ENCODE measurements at places on chromosomes 3 and 15.

- no peak for DNase-seq
These were observed 23.6 kb upstream of the KCNH8 start for GRCh38 chr3:19124752-19125151.

GRCh38 chr15:78306176-78306774 is 6.9 kb upstream of the SKIC8 start:
- DNase-seq: peak; percentile 63

DNA sequence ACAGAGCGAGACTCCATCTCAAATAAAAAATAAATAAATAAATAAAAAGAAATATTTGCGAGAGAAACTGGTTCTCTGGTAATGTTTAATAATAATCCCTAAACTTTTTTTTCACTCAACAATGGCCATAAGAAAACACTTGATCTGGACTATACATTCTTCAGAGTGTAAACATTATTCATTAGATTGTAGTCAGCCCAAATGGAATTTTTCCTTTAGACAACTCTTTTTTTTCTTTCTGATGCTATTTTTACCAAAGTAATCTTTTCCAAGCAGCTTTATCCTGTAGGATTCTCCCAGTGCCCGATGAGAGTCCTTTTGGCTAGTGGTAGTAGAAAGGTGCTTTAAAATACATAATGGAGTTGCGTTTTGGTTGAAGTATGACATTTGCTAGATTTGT is 90.4 kb downstream of the NEDD4 start:
- DNase-seq: no peak

GRCh38 chr15:66961407-66961884 is 104.0 kb upstream of the SMAD3 start:
- DNase-seq: no peak

DNA sequence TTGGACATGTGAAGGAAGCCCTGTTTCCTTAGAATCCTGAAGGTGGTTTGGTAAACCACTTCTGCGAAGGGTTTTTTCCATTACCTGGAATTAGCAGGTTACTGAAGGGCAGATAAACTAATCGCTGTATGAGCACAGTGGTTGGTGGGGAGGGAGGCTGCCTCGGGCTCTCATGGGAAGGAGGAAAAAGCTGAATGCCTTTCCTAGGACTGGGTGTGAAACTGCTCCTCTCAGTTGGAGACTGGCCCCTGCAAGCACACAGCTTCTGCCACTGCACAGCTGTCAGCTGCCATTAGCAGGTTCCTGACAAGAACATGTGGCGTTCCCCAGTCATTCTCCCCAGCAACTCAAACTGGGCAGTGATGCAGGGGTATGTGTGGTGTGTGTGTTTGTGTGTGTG is 376.3 kb downstream of the GAP43 start:
- DNase-seq: no peak

DNA sequence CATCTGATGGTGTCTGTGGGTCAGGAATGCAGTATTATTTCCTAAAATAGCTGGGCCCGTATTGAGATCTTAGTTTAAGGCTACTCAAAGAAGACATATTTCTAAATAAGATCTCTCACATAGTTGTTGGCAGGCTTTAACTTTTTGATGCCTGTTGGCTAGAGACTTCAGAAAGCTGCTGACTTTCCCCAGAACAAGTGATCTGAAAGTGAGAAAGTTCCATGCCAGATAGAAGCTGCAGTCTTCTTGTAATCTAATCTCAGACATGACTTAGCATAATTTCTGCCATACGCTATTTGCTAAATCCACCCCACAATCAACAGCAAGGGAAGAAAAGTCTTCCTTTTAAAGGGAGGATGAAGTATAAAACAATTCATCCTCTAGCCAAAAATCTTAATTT is 867.1 kb downstream of the IGSF11 start:
- no peak for DNase-seq

DNA sequence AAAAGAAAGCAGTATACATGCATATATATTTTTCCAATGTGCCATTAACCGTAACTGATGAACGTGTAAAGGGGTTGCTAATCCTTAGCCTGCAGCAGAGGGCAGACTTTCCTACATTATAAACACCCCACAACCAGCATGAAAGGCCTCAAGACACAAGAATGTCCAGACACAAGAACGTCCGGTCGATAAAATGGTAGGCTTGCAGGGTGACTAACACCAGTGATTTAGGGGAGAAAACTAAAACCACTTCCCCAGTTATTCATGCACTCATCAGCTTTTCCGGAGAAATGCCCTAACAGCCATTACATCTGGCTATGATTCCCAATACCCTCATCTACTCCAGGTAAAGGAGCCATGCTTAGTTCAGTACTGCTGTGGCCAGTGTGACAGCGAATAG is 57.4 kb downstream of the LRTM1 start:
- DNase-seq: peak; percentile 86

GRCh38 chr15:83766339-83766738 is 112.4 kb downstream of the ADAMTSL3 start:
- no peak for DNase-seq

GRCh38 chr15:63466378-63467192 is 37.8 kb upstream of the USP3 start:
- DNase-seq: peak; percentile 68

GRCh38 chr3:22010997-22011396 is 260.0 kb upstream of the ZNF385D start:
- DNase-seq: no peak

DNA sequence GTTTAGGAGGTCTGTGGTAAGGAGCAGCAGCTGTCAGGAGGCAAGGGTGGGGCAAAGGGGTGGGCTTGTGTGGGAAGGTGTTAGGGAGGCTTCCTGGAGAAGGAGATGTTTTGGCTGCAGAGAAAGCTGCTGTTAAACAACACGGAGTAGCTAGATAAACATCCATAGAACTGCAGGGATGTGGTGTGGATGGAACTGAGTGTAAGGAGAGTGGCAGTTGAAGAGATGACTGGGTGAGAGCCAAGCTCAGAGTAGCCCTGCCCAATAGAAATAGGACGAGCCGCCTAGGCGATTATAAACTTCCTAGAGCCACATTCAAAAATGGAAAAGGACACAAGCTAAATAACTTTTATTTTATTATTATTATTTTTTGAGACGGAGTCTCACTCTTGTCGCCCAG is 19.9 kb downstream of the RPLP1 start:
- DNase-seq: no peak

- DNase-seq: no peak
These were observed 6.5 kb downstream of the CHD2 start for GRCh38 chr15:92906563-92907081.

GRCh38 chr3:52313774-52314188 is 2.3 kb upstream of the DNAH1 start:
- no peak for DNase-seq

- DNase-seq: peak; percentile 55
These were observed 19.7 kb downstream of the ANKRD63 start for GRCh38 chr15:40263024-40263754.

GRCh38 chr3:88809993-88810392 is 297.4 kb upstream of the EPHA3 start:
- no peak for DNase-seq

DNA sequence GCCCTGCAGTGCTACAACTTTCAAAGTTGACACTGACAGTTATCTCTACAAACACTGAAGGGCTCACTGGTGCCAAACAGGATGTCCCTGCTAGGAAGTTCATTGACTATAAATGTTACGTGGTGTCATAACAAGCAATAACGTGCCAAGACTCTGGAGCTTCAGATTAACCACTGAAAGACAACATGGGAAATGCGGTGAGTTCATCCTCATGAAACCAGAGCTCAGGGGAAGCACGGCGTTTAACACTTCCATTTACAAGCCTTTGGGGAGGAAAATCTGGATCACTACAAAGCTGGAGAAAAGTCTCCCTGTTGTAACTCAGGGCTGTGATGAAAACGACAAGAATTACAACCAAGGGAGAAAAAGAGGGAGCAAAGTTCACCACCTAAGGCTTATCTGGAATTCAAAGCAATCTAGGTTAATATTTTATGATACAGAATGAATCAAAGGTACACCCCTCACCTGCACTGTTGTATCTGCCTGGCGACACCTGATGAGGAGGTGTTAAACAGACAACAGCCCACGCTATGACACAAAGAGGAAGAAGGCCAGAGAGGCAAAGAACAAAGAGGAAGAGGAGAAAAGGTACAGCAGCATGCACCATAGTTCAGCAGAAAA is 27.0 kb downstream of the SHQ1 start:
- DNase-seq: no peak

GRCh38 chr15:43799945-43800285 is at the start of gene SERINC4:
SERINC4 (minus strand) TSS chr15:43800220; CDS start chr15:43799986, 234 bp downstream.
- no peak for DNase-seq

- no peak for DNase-seq
These were observed 109.8 kb downstream of the RPL22L1 start for GRCh38 chr3:170760174-170760526.

GRCh38 chr3:127709320-127710060 is 36.7 kb downstream of the ABTB1 start:
- no peak for DNase-seq

- no peak for DNase-seq
These were observed 35.4 kb upstream of the CNTN6 start for GRCh38 chr3:1057436-1057835.

DNA sequence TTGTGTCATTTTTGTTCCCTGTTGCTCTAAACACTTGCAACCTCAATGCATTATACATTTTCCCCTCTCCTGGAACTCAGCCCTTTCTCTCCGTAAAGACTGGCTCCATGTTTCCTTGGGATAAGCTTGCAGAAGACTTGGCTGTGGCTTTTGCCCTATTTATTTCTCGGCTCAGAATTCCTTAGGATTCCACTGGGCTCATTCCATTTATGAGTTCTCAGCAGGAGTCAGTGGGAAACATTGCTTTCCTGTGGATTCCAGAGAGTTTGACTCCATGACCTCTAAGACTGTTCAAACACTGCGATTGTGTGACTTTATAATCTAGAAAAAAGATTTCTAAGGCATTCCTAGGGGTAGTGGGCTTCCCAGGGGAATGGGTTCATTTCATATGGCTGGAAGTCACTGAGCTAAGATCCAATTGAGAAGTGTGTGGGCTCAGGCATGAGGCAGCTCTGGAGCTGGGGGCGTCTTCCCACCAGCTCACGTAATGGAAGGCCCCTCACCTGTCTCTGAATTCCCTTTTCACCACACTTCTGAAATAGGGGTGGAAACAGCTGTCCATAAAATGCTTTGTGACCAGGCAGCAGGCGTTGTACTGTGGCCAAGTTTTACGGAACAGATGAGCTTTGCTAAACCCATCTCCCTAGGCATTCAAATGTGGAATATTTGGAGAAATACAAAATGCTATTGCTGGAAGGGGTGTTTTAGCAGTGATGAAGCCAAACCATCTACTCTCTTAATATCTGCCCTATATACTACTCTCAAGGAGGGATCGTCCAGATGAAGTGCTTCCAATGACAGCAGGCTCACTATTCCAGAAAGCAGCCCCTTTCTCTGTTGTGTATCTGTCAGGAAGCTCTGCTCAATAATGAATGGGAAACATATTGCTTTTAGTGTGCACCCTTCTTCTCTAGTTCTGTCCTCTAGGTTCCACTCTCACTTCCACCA is 91.8 kb upstream of the BCL6 start:
- no peak for DNase-seq

DNA sequence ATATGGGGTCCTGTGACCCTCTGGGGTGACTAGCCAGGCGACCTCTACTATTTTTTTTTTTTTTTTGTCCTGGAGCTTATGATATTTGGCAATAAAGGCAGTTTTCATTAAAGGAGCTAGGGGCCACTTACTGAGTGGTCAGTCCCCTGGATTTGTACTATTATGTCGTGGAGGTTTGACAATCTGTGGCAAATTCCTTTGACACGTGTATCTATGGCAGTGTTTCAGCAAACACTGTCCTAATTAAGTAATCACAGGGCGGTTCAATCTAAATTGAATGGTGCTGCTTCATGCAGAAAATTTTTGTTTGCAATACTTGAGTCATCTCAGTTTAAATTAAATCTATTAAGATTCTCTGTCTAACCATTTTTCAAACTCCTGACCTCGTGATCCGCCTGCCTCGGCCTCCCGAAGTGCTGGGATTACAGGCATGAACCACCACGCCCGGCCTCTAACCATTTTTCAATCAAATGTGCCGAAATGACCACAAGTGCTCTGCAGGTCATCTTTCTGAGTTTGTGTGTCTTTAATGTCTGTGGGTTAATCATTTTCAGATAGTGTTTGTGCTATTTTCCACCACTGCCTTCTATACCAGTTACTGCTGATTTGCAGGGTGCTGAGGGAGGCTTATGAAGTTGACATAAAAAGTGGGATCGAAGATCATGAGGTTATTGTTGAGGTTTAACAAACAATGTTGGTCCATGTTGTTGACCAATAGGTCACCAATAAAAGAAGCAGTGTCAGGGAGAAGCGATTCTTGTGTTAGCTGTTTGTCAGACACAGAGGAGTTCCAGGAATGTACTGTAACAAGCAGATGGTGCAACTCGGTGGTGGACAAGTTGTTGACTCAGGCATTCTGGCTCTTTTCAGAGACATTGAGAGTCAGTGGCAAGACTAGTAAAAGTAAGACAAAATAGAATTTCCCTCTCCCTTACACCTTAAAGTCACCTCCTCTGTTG is 18.6 kb upstream of the SLC2A2 start:
- peak; percentile 40 for DNase-seq

DNA sequence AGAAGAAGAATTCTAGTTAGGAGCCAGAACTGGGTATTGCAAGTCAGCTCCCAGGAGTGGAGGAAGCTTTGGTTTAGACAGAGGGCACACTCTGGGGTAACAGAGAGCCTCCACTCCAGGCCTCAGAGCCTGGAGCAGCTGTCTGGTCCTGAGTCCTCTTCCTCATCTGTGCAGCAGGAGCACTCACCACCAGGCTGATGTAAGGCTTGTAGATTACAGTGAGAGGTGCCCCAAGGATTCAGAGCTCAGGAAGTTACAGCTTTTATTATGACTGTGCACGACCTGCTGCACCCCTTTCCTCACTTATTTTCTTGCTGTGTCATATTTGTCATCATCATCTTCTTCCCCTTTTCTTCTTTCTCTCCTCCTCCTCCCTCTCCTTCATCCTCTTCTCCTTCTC is 210.4 kb downstream of the ATP10A start:
- DNase-seq: no peak

DNA sequence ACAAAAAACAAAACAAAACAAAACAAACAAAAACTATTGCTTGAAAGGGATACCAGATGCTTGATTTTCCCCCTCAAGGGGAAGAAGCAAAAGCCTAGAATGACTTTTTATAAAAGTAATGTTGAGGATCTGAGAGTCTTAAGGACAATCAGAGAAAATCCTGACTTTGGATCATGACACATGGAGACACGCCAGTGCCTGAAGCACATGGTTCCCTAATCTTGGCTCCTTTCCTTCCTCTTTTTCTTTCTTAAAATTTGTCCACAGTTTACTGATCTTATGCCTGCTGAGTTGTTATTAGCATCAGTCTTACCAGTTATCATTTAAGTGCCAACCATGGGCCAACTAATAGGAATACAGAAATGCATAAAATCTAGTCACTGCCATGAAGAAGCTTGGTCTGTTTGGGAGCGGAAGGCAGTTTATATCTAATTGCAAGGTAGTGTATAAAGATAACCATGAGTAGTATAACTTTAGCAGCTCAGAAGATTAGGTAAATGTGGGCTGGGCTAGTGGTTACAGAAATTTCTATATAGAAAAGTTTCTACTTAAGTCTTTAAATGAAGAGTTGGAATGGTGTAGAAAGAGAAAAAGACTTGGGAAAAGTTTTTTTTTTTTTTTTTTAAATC is 6.9 kb downstream of the GLCE start:
- no peak for DNase-seq

- DNase-seq: no peak
These were observed 20.6 kb upstream of the FBLN2 start for GRCh38 chr3:13528217-13528867.
